ENCODE measurements at places on chromosomes 5 and 9.
A peak's percentile ranks its signal among the peaks of the same experiment; 100 is the strongest.

GRCh38 chr5:1544294-1544961 lies 20.7 kb upstream of the LPCAT1 start:
- DNase-seq: no peak

DNA sequence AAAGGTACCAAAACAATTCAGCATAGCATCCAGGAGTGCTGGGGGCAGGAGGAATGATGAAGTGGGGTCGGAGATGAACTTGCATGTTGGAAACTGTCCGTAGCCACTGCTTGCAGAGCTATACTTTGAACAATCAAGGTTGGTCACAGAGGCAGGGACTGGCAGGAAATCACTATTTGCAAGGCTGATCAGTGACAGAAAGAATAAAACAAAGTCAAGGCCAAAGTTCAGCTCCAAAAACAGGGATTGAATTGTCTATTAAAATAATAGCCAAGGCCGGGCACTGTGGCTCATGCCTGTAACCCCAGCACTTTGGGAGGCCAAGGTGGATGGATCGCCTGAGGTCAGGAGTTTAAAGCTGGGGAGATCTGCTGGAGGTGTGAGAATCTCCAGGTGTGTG lies 18.7 kb upstream of the SPRY4 start:
- no peak for DNase-seq

DNA sequence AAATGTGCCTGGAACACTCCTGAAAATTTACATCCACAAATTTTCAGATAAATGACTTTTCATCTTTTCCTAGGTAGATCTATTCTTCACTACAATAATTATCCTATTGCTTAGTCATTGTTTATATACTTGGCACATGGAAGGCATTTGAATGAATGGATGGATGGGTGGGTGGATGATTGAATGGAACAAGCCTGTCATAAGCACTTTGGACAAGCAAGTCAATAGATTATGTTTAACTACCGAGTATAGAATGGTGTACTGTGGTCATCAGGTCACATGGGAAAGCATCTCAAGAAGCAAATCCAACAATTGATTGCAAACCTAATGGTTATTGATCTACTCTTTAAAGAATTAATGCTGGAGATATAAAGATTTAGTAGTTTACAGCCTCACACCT lies 114.4 kb upstream of the DMRTA1 start:
- no peak for DNase-seq

DNA sequence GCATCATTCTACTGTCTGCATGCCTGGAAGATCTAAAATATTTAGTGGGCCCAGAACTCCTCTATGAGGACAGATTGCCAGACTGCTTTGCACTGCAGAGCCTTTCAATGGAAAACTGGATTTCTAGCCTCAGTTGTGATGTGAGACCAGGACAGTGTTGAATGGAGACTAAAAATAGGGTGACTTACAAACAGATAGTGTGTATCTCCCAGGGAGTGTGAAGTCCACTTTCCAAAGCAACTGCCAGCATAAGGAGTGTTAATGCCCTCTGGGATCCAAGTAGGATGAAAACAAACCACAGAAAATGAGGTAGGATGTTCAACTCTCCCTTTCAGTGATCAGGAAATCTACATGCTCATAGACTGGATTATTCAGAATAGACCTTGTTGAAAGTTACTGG lies 119.5 kb downstream of the GRIA1 start:
- DNase-seq: no peak

GRCh38 chr5:35124932-35125331 lies 77.2 kb upstream of the AGXT2 start:
- DNase-seq: no peak

DNA sequence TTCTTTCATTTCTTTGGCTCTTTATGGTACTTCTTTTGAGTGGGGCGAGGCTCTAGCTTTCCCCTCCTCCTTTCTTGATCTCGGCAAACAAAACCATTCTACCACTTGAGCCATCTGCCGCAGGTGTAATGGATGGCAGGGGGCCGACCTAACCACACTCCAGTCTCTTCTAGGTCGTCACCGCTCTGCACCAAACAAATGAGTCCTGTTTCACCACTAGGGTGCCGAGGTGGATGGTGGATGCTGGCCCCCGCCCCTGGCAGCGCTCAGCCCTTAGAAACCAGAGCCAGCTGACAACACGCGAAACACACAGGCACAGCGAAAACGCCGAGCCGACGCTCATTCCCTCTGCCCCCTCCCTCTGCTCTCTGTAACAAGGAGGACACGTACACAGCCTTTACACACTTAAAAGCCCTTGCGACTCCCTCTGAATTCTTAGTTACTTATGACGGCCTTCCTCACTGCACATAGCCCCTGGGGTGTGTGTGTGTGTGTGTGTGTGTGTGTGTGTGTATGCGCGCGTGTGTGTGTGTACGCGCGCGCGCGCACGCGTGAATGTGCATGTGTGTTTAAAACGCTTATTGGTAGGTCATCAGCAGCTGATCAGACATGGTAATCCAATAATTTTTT lies 199.4 kb downstream of the MEF2C start:
- peak; percentile 82 for DNase-seq

- no peak for DNase-seq
Observed at GRCh38 chr9:125743682-125744428, 3.3 kb upstream of the PBX3 start.

DNA sequence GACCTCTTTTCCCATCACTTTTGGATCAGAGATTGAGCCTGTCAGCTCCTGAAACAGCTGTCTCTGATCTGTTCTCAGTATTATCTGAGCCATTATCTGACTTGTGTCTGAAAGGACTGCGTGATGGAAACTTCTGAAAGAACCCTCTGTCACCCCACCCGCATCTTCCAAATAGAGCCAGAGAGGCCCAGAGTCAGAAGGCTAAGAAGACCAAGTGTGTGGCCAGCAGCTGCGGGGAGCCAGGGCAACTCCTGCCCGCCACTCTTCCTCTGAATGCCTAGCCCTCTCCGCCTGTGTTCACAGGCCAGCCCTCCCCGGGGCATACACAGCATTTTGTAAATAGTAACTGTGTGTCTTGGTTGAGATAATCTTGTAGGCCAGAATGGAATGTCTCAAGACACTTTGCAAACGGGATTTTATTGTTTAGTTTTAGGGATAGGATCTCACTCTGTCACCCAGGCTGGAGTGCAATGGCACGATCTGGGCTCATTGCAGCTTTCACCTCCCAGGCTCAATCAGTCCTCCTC lies 92.7 kb downstream of the AOPEP start:
- DNase-seq: no peak

DNA sequence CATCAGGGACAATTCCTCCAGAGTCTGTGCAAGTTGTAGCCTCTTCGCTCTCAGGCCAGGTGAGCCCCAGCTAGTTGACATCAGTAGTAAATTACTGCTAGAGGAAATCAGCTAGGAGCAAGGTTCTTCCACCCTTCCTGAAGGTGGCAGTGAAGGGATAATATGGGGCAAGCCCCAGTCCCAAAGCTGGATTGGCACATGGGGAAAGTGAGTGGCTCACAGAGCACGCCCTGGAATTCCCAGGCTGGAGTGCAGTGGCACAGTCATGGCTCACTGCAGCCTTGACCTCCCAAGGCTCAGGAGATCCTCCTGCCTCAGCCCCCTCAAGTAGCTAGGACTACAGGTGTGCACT lies 82.1 kb downstream of the CYFIP2 start:
- no peak for DNase-seq

GRCh38 chr5:111627862-111628261 lies 115.5 kb upstream of the STARD4 start:
- DNase-seq: no peak

DNA sequence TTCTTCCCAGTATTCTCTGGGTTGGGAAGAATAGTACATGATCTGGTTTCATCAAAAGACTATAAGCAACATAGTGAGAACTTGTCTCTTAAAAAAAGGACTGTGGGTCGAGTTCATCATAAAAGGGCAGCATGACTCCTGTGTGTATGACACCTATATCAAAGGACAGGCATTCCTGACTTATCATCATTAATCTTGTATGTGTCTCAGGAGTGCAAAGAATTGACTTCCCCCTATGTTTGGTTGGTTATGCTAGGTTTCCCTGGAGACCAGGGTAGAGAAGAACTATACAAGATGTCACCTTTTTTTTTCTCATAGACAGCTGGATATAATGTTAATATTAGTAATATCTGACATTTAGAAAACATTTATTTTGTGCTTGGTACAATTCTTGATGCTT lies 173.1 kb upstream of the ANKRD55 start:
- no peak for DNase-seq

- DNase-seq: peak; percentile 90
Observed at GRCh38 chr9:79764374-79764773, 192.6 kb downstream of the TLE4 start.

DNA sequence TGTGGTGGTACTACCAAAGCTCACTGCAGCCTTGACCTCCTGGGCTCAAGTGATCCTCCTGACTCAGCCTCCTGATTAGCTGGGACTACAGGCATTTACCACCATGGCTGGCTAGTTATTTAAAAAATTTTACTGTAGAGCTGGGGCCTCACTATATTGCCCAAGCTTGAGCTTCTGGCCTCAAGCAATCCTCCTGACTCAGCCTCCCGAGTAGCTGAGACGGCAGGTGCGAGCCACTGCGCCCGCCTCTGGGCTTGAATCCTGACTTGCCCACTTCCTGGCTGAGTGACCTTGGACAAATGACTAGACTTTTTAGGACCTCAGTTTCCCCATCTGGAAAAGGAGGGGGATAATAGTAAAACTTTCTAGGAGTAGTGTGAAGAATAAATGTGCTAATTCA lies 32.1 kb downstream of the NCS1 start:
- no peak for DNase-seq

GRCh38 chr5:163563112-163563511 lies 57.7 kb downstream of the MAT2B start:
- DNase-seq: no peak

DNA sequence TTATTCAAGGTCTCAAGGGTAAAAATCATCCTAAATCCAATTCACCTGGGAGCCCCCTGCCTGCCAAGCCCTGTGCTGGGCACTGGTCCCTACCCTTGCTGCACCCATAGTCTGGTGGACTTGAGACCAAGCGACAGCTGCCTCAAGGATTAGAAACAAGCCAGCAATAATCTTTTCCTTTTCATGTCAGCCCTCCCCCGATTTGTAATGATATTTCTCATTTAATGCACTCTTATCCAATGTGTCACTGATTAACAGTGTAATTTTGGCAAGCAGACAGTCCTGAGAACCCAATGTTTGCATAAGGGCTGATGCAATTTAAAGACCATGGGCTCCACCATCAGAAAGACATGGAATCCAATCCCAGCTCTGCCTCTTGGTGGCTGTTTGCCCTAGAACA lies 108.9 kb downstream of the ACTL7B start:
- peak; percentile 50 for DNase-seq

GRCh38 chr9:133685653-133686609 lies 49.8 kb downstream of the DBH start:
- DNase-seq: no peak

GRCh38 chr9:132546148-132547051 lies 36.0 kb upstream of the BARHL1 start:
- peak; percentile 67 for DNase-seq

DNA sequence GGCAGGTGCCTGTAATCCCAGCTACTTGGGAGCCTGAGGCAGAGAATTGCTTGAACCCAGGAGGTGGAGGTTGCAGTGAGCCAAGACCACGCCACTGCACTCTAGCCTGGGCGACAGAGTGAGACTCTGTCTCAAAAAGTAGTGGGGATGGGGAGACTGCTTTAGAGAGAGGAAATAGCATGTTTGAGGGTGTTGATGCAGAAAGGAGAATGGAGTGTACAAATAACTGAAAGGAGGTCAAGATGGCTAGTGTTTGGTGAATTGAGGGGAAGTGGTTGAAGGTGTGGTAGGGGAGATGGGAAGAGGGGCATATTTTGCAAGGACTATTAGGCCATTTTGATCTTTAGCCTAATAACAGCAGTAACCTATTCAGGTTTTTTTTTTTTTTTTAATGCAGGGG lies 18.2 kb downstream of the TENT2 start:
- no peak for DNase-seq

DNA sequence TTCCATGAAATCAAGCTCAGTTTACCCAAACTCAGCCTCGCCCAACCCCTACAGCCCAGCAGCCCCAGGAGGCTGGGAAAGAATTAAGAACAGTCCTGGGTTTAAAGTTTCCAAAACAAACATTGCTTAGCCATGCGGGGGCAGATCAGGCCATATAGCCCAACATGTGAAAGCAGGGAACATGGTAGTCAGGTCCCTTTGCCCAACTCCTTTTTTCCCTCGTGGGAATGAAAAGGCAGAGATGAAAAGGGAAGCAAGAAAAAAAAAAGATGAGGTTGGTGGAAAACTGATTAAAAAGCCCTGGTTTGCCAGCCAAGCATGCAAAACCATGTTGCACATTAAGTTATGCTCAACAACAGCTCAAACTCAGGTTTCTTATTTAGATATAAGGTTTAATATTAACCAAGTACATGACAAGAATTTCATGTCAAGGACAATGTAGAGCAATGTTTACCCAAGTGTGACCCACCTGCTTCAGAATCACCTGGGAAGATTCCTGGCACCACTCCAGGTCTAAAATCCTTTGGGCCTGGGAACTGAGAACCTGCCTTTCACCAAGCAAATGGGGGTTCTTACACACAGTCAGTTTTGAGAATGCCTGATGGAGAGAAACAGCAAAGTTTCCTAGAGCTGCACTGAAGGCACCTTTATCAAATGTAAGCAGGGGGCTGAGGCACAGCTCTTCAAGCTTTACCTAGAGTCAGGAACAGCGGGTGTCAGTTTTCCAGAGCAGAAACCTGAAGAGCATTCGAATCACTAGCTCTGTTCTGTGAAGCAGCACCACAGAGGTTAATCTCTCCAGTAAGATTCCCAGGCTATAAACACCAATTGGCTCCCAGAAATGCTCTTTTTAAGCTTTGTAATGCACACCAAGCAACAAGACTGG lies 1.7 kb downstream of the FREM1 start:
- no peak for DNase-seq

- DNase-seq: no peak
Observed at GRCh38 chr9:95481000-95481399, 35.8 kb downstream of the PTCH1 start.

- no peak for DNase-seq
Observed at GRCh38 chr5:39053189-39053588, 21.0 kb downstream of the RICTOR start.

GRCh38 chr5:121693864-121694263 lies 157.8 kb upstream of the FTMT start:
- DNase-seq: peak; percentile 68

DNA sequence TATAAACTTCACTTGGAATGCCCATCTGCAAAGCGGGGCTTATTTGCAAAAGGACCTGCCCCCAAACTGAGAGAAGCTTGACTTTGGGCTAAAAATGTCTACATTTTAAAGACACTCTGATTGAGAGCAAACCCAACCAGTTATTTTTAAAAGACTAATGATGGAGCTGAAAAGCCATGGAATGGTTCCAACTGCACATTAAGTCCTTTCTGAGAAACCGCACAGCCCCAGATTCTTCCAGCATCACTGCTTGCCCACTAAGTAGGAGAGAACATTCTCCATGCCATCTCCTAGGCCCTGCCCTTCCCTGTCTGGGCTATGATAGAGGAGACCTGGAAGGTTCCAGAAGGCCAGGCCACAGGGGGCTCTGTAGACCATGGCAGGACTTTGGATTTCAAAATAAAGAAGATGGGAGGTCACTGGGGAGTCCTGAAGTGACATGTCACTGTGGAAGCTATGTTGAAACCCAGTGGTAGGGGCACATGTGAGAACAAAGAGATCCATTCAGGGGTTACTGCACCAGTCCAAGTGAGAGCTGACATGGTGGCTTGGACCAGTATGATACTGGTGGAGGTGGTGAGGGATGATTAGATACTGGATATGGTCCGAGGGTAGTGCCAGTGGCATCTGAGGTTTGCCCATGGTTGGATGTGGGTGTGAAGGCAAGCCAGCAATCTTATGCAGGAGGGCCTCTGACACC lies 179.2 kb downstream of the DAB2IP start:
- no peak for DNase-seq
